ENCODE measurements at places on chromosomes 7 and 10.

GRCh38 chr10:112497347-112497950 is 50.4 kb downstream of the VTI1A start:
- no peak for DNase-seq

DNA sequence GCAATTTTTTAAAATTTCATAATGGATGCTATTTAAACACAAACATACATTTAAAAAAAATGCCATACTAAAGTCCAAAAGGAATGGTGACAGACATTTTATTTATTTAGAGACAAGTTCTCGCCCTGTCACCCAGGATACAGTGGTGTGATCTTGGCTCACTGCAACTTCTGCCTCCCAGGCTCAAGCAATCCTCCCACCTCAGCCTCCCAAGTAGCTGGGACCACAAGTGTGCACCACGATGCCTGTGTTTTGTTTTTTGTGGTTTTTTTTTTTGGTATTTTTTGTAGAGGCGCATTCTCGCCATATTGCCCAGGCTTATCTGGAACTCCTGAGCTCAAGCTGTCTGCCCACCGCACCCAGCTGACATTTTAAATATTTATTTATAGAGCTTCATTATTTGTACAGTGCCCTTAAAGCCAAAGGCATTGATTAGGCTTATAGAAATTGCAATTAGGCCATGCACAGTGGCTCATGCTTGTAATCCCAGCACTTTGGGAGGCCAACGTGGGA is 703.5 kb downstream of the AUTS2 start:
- DNase-seq = no peak

DNA sequence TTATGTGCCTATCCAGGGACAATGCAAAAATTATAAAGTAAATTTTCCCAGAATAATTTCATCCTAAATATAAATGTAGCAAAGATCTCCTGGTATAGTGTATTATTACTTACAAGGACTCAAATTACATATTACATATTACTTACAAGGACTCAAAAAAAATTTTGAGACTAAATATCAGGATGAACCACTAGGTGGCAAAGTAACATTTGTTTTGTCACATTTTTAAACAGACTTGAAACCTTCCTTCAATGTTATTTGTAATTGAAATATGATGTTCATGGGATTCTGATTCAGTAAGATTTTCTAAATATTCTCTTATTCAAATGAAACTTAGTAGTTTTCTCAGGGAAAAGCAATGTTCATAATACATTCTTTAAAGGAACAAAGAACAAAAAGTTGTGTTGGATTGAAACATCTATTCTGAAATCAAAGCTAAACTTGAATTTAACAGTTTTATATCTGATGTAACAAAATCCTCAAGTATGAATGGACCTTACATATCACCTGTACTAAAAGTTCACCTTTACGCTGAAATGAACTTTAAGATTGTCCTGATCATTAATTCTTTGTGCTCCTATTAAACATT is 74.3 kb upstream of the GNAI1 start:
- peak; percentile 69 for DNase-seq

GRCh38 chr10:102208311-102209035 is 17.6 kb upstream of the ELOVL3 start:
- no peak for DNase-seq

DNA sequence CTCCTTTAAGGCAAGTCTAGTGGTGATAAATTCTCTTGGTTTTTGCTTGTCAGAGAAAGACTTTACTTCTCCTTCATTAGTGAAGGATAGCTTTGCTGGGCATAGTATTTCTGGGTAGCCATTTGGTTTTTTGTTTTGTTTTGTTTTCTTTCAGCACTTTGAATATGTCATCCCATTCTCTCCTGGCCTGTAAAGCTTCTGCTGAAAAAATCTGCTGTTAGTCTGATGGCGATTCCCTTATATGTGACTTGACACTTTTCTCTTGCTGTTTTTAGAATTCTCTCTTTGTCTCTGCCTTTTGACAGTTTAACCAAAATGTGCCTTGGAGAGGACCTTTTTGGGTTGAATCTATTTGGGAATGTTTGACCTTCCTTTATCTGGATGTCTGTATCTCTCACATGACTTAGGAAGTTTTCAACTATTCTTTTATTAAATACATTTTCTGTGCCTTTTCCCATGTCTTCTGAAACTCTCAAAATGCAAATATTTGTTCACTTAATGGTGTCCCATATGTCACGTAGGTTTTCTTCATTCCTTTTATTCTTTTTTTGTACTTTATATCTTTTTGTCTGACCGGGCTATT is 14.7 kb downstream of the TAS2R40 start:
- no peak for DNase-seq

GRCh38 chr7:98294326-98294725 is 12.8 kb downstream of the BRI3 start:
- DNase-seq = no peak

GRCh38 chr10:24777196-24777595 is 53.5 kb upstream of the ARHGAP21 start:
- no peak for DNase-seq

DNA sequence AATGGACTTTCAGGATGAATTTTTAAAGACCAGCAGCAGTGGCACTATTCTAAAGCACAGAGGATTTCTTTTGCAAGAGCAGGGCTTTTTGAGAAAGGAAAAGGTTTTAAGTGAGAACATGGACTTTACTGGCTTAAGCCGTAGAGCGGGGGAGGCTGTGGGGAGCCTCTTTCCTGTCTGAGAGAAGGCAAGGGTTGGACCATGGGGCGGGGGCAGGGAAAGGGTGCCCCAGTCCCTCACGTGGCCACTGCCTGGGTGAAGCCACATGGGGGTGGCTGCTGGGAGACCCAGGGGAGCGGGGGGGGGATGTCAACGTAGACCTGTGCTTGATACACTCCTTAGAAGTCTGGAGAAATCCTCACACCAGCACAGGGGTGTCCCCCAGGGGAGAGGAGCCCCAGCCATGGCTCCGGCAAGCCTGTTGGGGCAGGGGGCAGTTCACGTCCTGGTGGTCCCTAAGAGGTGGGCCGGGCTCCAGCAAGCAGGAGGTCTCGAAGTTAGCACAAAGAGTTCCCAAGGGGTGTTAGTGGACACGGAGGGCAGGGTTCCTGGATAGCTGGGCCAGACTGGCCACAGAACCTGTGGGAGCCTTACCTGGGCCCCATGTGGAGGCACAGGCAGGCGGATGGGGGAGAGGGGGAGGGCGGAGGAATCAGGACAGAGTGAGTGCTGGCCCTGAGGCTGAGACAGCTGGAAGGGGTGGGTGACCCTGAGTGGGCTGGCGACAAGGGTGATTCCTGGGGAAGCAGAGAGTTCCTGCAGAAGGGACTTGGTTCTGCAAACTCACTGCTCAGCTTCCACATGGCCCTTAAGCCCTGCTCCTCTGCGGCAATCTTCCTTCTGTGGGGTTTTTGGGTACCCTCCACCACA is 36.9 kb upstream of the ELFN1 start:
- no peak for DNase-seq

DNA sequence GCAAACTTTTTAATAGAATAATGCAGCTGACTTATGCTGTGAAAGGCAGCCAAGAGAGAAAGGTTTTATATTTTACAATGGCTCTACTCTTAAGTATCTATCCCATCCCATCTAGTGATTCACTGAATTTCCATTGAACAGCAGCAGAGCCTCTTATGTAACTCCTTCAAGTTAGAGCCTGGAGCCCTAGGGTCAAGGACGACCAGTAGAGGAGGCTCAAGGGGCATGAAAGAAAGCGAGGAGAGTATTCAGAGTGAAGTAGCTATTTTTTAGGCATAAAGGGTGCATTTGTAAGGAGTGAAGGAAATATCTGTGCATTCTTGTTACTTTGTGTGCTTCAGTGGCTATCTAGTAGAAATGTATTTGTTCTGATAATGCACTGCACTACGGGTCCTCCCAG is 180.2 kb upstream of the TPK1 start:
- peak; percentile 2 for DNase-seq

DNA sequence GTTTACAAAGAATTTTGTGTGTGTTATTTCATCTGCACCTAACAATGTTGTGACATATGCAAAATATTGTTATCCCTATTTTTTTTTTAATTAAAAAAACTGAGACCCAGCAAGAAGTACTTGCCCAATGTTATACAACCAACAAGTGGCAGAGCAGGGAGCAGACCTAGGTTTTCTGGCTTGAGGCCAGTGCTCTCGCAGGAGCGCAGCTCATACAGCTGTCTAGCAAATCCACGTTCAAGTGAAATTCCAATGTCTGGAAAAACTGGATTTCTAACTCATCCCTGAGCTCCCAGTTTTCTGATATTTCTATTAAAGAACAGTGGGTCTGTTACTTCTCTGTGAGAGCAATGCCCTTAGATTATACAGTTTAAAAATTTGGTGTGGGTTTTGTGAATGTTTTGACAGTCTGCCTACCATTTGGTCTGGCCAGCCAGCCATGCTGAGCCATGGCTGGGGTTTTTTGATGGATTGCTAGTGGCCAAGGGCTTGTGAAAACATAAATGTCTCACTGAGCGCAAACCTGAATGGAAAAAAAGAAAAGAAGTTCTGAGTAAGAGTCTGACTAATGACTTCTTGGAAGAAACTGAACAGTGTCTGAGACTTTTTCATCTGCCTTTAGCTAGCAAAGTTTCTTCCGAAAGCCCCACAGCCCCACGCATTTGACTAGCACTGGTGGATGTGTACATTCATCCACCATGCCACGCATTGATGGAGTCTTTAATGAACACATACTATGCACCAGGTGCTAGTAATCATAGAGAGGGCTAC is 15.4 kb upstream of the PRF1 start:
- DNase-seq = no peak

- DNase-seq = no peak
Observed at GRCh38 chr7:134875867-134876266, 96.4 kb downstream of the CALD1 start.

DNA sequence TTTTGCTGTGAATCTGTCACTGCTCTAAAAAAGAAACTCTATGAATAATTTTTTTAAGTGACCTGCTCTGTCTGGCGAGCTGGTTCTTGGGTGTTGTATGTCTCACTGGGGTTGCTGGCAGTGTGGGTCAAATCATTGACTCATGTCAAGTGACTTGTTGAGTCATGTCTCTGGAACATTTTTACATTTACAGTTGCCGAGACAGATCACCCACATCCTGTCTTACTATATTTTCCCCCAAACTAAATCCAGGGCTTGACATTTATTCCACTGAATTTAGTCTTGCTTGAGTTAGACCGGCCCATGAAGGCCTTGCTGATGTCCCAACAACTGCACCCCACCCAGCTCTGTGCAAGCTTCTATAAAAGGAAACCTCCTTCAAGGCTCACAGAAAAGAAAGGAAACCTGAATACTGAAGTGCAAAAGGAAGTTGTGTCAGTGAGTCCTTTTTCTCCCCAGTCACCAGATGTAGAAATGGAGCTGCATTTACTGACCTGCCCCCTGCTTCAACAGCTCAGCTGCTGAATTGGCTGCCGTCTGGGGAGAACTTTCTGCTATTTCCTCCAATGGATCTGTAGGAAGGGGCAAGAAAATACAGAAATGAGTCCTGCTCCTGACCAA is 290.3 kb downstream of the TNS3 start:
- DNase-seq = no peak

DNA sequence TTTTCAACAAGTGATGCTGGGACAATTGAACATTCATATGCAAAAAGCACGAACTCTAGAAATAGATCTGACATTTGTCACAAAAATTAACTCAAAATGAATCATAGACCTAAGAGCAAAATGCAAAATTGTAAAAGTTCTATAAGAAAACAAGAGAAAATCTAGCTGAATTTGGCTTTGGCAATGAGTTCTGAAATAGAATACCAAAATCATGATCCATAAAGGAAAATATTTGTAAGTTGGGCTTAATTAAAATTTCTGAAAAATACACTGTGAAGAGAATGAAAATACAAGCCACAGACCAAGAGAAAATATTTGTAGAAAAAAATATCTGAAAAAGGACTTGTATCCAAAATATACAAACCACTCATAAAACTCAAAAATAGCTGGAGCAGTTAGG is 698.8 kb upstream of the CELF2 start:
- DNase-seq = no peak

- no peak for DNase-seq
Observed at GRCh38 chr10:71451754-71452153, 55.0 kb downstream of the CDH23 start.

DNA sequence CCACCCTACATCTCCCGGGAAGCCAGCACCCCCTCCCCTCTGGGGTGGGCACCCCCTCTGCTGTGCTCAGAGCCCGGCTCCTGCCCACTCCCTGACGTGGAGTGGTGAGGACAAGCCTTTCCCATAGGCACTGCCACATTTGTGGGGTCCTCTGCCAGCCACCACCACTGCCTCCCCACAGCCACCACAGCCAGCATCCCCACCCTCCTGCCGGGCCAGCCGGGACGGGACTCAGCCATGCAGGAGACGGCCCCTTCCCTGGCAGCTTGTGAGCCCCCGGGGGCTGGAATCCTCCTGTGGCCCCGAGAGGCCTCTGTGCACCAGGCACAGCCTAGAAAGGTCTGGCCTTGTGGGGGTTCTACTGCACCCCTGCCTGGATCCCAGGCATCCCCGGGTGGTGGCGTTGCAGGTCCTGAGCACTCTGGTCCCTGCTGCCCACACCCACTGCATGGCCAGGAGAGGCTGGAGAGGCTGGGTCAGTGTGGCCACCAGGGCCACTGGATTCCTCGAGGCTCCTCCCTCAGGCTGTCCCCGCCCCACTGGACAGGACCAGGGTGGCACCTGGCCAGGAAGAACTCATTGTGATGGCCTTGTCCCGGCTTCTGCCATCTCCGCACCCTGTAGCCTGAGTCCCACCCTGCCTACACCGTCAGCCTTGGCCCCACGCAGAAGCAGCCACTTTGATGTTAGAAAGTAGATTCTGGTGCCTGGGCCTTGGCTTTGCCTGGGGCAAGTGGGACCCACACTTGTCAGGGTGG is 148.0 kb downstream of the EBF3 start:
- DNase-seq = no peak

DNA sequence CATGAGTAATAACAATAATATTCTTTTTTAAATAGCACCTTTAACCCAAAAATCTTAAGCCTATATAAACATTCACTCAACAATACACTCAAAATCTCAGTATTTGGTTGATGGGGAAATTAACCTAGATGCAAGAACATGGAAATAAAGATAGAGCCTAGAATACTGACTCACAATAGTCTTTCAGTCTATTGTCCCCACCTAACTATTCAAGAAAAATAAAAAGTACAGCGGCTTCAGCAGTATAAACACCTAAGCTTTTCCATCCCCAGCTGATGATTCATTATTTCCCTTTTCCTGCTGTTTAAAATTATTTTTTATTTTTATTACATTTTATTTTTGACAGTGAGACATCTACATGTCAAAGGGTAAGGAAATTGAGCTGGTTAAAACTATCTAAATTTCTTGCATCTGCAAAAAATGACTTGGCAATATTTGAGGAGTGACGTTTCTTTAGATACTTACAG is 201.4 kb downstream of the FZD1 start:
- DNase-seq = no peak

- no peak for DNase-seq
Observed at GRCh38 chr10:93060887-93061593, 442 bp downstream of the CYP26C1 start.

DNA sequence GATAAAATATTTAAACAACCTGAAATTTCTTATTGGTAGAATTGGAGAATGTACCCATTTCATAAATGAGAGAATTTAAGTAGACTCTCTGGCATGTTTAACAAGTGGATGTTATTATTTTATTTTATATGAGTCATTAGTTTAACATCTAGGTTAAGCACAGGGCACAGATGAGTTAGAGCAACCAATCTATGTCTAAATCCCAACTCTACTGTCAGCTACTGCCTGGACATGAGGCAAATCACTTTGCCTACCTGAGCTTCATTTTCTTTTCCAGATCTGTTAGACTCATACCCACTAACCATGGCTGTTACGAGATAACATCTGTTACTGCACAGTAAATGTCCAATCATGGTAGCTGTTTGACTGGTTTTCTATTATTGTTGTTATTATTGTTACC is 251.1 kb downstream of the INHBA start:
- DNase-seq = no peak
